GM10248 (cell line): ENCODE measurements at places on chromosomes 2 and 18.

GRCh38 chr2:11279398-11279797 lies 65.0 kb downstream of the ROCK2 start:
- DNase-seq, result no peak

DNA sequence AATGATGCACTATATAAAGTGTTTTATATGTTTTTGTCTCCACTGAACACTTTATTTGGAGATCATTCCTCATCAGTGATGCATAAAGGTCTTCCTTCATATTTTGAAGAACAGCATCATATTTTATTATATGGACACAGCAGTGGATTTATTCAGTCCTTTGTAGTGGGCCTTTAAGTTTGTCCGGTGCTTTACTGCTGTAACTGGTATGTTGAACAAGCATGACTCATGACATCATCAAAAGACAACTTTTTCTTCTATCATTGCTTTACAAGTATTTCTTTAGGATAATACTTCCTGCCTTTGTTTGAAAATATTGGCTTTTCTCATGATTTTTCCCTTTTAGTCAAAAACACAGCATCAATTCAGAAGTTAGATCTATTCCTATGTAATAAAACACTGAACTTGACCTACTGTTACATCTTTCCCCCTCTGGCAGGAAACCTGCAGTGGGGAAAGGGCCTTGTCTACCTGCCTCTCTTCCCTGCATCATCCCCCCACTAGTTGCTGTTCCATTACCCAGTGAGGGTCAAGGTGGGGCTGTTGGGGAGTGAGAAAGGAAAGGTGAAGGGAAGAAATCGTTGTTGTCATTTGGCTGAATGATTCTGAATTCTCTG lies 241.2 kb downstream of the CYP26B1 start:
- DNase-seq, result no peak

DNA sequence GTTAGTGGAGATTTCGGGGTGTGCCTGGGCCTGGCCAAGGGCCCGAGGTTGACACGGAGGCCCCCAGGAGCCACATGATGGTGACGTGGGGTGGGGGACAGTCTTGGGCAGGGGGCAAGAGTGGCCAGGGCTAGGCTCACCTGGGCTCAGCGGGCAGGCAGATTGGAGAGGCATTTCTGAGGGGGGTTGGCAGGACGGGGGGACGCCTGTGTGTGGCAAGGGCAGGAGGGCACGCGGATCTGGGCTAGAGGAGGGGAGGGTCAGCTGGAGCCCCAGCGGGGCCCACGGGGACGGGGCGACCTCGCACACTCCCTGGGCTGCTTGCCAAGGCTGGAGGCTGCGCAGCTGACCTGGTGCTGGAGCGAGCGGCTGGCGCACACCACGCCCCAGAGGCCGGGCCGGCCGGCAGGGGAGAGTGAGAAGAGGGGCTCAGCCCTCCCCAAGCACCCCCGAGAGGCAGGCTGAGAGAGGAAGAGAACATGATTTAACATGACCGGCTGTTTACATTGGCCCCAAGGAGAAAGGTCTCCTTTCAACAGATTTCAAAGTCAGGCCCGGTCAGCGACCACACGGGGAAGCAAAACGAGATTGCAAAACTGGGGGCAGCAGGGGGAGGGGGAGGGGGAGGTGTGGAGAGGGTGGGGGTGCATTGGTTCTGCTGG lies 38.0 kb upstream of the SNED1 start:
- DNase-seq, result no peak

GRCh38 chr2:164479460-164479859 lies 141.8 kb downstream of the GRB14 start:
- no peak for DNase-seq

DNA sequence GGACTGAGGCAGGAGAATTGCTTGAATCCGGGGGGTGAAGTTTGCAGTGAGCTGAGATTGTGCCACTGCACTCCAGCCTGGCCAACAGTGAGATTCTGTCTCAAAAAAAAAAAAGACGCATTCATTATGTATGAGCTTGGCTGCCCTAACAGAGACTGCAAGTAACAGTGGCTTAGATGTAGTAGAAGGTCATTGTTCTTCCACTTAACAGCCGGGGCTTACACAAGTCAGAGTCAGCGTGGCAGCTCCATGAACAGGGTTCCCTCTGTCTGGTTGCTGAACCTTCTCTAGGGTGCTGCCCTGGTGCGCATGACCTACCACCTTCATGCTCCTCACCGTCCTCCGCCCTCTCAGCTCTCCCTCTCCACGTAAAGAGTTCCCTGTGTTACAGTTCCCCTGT lies 49.1 kb upstream of the IGFBP2 start:
- no peak for DNase-seq
